ENCODE measurements at places on chromosomes 1 and 21.

DNA sequence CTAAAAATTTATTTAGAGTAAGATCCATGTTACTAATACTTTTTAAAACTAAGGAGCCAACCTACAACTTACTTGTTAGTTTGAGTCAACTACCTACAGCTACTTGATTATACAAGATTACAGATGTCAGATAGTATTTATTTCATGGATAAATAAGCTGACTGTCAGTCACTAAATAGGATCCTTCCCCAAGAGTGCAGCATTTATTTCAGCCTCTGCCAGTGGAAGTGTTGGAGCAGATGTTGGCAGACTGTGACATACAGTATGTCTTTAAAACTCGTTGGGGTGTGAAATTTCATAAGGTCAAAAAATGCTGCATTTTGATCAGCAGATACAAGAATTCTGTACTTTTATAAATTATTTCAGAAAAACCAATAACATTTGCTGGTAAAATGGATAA lies 156.2 kb downstream of the AKT3 start:
- no peak for ATAC-seq

DNA sequence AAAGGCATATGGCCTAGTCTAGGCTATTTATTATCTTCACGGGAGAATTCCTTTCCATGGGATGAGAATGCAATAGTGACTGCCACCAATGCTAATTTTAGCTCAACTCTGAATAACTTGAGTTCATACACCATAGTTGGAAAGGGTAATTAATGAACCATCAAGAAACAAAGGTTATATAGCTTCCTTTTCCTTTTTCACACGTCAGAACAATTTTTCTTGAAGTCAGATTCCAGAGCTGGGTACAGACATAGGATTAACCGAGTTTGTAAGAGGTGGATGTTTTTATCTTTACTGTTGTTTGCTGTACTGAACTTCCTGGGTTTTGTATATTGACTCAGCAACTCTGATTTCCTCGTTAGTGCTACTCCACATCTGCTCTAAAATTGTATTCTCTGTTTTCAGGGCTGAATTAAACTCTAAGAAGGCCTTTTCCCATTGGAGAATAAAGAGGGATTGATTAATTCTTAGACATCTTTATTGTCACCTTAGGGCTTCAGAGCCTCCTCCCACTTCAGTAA lies 262.0 kb downstream of the NUF2 start:
- ATAC-seq = no peak

DNA sequence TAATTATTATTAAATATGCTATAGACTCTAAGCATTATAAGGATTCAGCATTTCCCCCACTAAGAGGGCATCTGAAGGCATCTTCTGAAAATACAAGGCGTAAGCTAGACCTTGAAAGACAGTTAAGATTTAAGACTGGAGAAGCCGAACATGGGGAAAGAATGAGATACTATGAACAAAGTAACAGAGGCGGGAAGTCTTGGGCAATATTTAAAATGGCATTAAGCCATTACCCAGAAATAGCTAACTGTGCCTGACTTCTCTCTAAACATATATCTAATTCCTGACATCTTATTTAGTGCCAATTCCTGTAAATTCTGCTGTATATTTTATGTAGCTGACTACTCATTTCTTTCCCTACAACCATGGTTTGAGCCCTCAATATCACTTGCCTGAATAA lies 20.9 kb downstream of the DPH5 start:
- ATAC-seq = peak; percentile 19

- ATAC-seq = no peak
Measured at GRCh38 chr1:198662821-198663220, 24.0 kb downstream of the PTPRC start.

- peak; percentile 66 for ATAC-seq
Measured at GRCh38 chr1:2300851-2301606, 72.9 kb downstream of the SKI start.

DNA sequence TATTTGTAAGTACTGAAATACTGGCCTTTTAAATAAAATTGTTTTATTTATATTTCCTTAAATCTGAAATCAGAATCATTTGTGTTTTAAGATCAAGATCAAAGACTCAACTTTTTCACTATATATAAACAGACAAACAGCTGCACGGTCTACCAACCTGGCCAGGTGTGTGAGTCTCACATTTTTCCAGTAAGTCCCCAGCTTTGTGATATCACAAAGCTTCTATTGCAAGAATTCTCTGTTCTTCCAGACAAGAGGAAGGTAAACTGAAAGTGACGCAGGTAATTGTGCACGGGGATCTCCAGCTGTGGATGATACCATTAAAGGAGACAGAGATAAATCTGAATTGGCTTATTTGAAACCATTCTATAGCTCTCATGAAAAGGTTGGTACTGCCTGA lies 41.2 kb upstream of the CYP2J2 start:
- no peak for ATAC-seq

DNA sequence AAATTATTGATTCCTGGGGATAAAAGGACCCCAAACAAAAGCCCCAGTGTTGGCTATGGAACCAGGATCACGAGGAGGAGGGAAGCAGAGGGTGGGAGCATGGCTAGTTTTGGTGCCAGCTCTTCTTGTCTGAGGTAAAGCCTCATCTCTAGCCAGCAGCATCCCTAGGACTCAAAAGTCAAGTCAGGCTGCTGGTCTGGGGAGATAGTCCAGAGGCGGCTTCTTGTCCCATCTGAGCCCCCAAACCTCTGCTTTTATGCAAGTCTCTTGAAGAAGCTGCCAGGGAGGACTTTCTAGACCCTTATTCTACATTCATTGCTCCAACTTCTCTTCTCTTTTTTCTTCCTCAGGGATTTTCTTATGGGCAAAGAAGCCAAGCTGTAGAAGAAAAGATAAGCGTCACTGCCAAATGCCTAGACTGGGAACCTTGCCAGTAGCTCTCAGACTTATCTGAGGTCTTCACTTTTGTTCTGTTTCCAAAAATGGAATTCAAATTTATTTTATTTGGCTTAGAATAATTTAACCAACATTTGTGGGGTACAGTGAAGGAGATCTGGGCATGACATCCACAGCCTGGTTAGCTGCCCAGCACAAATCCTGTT lies 6.9 kb upstream of the ANKRD35 start:
- no peak for ATAC-seq

DNA sequence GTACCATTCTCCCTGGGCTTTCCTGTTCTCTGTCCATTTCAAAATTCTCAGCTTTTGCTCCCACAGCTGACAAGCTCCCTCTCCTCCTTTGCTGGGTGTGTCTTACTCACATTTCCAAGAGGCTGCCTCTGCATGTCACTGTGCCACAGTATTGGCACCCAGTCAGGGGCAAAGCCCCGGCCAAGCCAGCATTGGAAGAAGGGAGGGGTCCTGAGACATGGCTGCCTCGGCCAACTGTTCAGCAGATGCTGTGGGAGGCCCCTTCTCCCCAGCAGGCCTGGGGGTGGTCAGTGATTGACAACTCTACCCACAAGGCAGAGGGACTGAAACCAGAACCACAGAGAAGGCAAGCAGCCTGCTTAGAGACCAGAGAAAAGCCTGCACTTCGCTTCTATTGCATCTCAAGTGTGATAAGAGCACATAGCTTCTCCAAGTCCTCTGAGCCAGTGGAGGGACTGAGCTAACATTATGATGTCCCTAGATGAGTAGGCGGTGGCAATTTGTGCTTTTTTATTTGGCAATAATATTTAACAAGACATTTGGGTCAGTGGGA lies 294.1 kb downstream of the SIPA1L2 start:
- no peak for ATAC-seq

DNA sequence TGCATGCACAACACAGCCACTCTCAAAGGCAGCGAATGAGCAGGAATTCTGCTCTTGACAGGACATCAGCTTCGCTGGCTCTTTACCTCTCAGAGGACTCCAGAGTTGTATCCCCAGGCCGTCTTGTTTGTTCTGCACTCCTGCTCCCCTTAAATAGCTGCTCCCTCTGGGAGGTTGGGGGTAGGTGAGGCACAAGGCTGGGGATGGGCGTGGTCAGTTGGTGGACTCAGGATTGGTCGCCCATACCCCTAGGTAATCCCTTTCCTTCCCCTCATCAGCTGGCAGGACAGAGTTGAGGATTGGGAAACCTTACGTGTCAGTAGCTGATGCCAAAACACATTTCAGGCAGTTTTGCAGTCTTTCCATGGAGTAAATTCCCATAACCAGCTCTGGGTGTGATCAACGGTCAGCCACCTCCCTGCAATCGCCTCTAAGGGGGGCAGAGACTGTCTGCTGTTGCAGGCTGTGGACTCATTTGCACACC lies at the start of gene PLA2G2A:
Gene PLA2G2A (minus strand): TSS at position 125 of the 484 bp plus-strand sequence. CDS start 845 bp downstream, outside the sequence.
- ATAC-seq = peak; percentile 76

GRCh38 chr1:214857716-214858115 lies 224.8 kb upstream of the KCNK2 start:
- no peak for ATAC-seq

- no peak for ATAC-seq
Measured at GRCh38 chr1:216902669-216903381, 179.6 kb upstream of the ESRRG start.

- ATAC-seq = no peak
Measured at GRCh38 chr1:117164209-117164608, 42.7 kb upstream of the TRIM45 start.

- ATAC-seq = no peak
Measured at GRCh38 chr21:14591377-14591776, 45.3 kb upstream of the SAMSN1 start.

DNA sequence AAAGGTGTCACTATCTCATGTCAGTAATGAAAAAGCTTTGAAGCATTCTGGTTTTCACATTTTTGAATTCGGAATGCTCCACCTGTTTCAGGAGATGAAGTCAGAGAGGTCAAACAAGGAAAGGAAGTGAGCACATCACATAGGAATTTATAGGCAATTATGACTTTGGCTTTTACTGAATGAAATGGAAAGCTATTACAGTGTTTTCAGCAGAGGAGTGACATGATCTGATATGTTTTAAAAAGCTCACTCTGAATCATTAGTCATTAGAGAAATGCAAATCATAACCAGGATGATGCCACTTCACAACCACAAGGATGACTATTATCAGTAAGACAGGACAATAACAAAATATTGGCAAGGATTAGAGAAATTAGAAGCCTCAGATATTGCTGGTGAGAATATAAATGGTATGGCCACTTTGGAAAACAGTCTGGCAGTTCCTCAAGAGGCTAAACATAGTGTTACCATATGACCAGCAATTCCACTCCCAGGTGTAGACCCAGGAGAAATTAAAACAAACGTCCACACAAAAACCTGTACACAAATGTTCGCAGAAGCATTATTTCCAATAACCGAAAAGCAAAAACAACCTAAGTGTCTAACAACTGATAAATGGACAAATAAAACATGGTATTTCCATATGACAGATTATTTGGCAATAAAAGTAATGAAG lies 7.5 kb downstream of the TAF1A start:
- no peak for ATAC-seq

DNA sequence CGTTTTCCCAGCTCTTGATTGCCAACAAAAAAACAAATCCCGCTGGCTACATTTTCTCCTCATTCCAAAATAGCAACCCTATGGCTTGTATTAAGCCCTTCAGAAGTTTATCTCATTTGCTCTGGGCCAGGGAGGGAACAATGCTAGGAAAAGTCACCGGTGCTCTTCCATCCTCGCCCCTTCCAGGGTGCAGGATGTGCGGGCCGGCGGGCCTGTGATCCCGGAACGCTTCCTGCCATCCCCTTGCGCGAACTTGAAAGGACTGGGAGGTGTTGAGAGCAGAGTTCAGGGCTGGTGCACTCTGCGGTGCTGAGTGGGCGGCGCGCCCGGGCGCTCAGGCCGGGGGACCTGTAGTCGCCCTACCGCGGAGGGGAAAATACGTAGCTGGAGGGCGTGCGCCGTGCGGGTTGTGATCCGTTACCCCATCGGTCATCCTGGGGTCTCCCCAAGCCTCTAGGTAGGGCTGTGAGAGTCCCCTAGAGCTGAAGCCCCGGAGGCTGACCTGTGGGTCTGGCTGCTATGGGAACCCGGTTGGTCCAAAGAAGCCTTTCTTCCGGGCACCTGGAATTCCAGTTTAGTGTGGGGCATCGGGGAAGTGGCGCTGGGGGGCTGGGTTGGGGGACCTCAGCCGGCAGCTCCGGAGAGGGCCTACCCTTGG lies 13.1 kb downstream of the NR5A2 start:
- ATAC-seq = peak; percentile 43

DNA sequence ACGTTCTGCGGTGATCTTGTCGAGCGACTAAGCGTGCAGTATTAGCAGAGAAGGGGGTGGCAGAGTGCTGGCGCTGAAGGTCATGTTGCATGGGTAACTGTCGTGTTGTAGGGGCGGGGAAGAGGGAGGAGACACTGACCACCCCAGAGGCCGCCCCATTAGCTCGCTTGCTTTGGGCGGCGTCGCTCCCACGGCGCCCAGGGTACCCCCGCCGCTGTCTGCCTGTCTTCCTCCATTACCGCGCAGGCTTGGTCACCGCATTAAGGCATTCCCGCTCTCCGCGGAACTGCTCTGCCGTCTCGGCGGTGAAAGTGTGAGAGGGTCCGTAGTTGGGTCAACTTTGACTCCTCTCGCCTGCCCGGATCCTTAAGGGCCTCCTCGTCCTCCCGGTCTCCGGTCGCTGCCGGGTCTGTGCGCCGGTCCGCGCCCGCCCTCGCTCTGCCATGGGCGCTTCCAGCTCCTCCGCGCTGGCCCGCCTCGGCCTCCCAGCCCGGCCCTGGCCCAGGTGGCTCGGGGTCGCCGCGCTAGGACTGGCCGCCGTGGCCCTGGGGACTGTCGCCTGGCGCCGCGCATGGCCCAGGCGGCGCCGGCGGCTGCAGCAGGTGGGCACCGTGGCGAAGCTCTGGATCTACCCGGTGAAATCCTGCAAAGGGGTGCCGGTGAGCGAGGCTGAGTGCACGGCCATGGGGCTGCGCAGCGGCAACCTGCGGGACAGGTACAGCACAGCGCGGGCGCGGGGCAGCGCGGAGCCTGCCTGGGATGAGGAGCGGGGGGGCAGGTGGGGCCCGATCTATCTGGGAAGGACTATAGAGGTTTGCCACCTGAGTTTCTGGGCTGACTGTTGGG lies at the start of gene MTARC2:
Gene MTARC2 (plus strand): TSS at position 234 of the 846 bp plus-strand sequence. CDS start 210 bp downstream, at position 444.
- peak; percentile 95 for ATAC-seq

- no peak for ATAC-seq
Measured at GRCh38 chr1:38546636-38547035, 312.9 kb downstream of the RRAGC start.

DNA sequence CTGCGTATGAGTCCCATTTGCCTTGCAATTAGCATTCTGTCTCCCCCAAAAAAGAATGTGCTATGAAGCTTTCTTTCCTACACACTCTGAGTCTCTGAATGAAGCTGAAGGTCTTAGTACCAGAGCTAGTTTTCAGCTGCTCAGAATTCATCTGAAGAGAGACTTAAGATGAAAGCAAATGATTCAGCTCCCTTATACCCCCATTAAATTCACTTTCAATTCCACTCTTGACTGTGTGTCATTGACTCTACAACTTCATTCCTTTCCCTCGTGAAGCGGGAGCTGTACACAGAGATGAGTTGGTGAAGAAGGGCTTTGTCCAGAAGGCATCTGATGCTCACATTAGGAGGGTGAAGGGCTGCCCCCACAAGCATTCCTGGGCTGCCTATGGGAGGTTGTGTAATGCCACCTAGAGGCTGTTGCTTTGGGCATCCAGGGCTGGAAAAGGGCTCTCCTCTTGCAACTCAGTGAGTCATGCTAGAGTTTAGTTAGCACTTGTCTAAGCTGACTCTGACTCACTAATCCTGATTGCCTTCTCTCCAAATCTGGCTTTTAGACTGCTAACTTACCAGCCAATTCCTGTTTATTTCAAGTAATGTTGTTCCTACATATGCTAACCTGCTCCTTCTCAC lies 1.8 kb downstream of the SPRR1B start:
- ATAC-seq = no peak
